ENCODE measurements at places on chromosomes 12 and 14.

GRCh38 chr12:8033153-8034044 is 883 bp downstream of the FOXJ2 start:
- DNase-seq = peak; percentile 73

GRCh38 chr14:68363843-68364767 is 428.8 kb downstream of the ZFP36L1 start:
- peak; percentile 75 for DNase-seq

DNA sequence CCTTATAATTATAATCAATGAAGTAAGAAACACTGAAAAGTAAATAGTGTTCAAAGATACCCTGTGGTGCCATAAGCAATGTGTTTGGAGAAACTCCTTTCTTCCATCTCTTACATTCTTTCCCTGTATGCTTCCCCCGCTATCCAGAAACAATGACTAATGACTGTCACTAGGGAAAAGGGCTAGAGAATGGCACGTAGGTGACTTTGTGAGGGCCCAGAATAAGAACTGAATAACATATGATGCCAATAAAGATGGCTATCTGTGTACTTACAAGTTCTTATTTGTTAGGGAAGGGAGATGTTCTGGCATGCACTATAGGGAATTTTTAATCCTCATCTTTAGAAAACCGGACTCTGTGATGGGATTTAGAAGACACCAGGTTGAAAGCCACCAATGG is 4.7 kb upstream of the KRT7 start:
- DNase-seq = peak; percentile 61

GRCh38 chr14:61331992-61332657 is 10.7 kb downstream of the PRKCH start:
- no peak for DNase-seq

DNA sequence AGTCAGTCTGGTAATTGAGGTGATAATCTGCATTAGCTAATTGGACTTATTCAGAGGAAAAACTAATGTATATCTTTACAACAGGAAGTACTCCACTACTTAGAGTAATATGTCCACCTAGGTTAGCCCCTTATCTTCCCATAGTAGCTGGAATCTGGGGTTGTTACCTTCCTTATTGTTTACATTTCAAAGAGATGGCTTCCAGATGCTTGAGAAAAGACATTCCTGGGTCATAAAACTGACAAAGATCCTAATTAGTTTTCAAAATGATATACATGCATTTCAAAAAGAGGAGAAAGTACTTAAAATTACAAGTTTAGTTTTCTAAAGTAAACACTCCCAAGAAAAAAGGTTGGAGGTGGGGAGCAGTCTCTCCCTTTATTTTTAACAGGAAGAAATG is 78.1 kb downstream of the RPL10L start:
- DNase-seq = no peak

DNA sequence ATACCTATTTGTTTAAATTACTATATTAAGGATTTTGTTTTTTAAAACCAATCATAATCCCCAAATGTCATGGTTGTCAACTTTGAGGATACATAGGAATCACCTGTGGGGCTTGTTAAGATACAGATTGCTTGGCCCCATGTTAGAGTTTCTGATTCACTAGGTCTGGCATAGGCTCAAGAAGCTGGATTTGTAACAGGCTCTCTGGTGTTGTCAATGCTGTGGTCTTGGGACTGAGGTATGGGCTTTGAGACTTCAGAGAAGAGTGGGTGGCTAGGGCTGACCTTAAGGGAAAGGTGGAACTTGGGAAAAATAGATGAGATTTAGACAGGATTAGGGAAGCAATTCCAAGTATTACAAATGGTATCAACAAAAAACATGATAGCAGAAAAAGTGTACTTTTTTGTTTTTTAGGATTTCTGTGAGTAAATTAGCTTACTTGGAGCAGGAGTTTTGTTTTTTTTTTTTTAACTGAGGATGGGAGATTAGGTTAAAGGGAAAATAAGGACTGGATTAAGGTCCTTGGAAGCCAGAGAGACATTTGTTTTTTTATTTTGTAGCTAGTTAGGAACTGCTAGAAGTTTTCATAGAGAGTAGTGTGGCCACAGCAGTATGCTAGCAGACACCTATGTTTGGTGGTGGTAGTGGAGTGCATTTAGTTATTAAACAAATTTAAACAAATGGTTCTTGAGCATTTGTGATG is 88.6 kb downstream of the RAD51B start:
- DNase-seq = peak; percentile 25

DNA sequence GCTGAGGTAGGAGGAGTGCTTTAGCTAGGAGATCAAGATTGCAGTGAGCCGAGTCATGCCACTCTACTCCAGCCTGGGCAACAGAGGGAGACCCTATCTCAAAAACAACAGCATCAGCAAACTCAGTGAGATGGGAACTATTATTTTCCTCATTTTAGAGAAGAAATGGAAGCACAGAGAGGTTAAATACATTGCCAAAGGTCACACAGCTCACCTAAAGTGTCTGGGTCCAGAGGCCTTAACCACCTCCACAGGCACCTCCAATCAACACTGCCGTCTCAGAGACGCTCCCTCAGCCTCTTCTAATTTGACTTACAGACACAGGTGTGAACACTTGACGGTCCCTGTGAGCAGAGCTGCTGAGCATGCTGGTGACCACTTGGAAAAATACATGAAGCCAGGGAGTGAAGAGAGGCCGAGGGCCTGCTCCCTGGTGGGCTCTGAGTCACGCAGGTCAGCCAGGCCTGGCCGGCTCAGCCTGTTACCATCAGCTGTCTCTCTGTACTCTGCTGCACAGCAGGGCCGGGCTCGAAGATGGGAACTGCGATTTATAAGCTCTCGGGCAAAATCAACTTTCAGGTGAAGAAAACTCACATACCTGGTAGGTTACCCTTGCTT is 77.5 kb upstream of the RASSF3 start:
- no peak for DNase-seq

DNA sequence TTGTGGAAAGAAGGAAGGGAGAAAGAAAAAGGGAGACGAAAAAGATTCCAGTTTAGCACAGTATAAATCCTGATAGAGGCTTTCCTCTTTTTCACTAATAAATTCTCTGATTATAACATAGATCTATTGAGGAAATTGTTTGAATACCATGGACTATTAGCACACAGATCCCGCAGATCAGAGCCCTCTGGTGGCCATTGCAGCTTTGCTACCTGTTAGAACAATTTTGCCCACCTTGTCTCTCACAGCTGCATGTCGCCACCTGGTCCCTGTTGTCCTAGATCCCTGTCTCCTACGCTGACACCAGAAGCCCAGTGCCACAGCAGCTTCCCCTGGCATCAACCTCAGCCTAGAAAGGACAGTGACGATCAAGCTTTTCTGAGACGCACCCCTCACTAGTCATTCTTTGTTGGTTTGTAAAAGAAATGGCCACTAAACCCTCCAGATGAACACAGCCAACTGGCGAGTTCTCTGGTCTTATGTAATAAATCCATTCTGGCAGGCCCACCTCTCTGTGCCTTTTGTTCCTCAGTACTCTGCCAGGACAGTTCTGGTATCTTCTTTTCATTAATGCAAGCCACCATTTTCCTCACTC is 9.9 kb downstream of the GPHB5 start:
- DNase-seq = no peak
